ENCODE measurements at places on chromosomes 16 and 17.

GRCh38 chr16:27364493-27365141 lies 37.4 kb upstream of the IL21R start:
- DNase-seq = no peak

DNA sequence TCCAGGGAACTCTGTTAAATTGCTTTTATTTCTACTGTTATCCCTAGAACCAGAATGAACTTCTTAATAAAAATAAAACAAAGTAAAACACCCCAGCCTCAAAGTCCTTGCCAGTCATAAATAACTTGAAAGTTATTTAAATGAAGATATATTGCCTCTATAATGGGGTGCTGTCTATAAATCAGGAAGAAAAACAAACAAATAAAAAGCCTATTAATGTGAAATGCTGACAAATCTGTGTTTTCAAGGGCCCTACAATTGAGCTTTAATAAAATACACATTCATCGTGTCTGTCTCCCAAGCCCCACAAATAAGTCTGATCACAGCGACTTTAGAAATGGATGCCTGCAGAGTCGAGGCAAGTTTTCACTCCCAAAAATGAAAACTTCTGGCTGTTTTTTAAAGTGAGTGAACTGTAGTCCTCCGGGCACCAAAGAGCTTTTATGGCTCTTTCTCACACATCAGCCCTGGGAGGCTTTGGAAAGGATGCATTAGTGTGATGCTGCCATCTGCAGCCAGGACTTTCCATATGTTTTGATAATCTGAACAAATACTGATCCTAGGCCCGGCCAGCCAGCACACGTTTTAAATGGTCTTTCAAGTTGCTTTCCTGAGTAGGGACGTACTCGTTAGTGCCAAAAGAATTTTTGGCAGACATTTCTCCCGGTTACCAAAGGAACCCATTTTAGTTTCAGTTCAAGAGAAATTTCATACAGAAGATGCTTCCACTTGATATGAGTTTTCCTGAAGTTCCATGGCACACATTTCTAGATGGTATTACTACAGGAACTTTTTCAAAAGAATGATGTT lies 16.3 kb downstream of the NACA2 start:
- DNase-seq = peak; percentile 41

- no peak for DNase-seq
Observed at GRCh38 chr17:58370309-58370708, 18.3 kb upstream of the SUPT4H1 start.

GRCh38 chr16:27474041-27474440 lies 72.1 kb downstream of the IL21R start:
- no peak for DNase-seq

DNA sequence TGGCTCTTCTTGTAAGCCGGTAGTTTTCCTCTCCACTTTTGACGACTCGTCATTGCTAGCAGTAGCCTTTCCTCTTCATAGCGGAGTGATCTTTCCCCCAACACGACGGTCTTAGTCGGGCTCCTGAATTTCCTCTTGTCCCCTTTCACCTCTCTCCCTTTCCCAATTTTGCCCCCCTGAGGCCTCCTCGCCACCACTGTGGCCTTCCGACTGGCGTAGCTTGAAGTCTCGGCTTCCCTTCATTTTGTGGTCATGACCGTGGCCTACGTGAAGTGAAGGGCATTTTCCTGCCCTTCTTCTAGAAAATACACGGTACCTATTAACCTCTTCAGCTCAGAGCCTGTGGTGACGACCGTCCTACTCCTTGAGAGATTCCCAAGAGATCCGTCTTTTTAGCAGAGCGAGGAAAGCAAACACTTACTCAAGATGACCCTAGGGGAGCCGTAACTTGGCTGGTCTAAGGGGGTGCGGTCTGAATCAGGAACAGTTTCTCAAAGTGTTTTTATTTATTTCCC lies 787 bp downstream of the PRKAR1A start:
- DNase-seq = peak; percentile 16

- no peak for DNase-seq
Observed at GRCh38 chr17:57557834-57558681, 187.0 kb downstream of the CCDC182 start.

DNA sequence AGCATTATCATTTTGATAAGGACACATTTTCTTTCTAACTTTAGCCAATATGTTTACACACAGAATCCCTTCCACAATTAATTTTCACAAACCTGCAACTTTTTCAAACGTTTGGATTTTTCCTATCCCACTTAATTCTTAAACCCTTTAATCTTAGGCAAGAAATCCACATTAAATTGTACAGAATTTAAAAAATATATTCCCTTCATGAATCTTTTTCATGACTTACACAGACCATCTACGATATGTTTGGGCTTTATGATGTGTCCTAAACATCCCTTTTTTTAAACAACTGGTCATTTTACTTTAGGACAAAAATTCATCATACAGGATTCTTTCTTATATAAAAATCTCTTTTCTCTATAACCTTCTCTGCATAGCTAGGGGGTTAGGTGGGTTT lies 241.5 kb upstream of the CNTNAP4 start:
- no peak for DNase-seq

DNA sequence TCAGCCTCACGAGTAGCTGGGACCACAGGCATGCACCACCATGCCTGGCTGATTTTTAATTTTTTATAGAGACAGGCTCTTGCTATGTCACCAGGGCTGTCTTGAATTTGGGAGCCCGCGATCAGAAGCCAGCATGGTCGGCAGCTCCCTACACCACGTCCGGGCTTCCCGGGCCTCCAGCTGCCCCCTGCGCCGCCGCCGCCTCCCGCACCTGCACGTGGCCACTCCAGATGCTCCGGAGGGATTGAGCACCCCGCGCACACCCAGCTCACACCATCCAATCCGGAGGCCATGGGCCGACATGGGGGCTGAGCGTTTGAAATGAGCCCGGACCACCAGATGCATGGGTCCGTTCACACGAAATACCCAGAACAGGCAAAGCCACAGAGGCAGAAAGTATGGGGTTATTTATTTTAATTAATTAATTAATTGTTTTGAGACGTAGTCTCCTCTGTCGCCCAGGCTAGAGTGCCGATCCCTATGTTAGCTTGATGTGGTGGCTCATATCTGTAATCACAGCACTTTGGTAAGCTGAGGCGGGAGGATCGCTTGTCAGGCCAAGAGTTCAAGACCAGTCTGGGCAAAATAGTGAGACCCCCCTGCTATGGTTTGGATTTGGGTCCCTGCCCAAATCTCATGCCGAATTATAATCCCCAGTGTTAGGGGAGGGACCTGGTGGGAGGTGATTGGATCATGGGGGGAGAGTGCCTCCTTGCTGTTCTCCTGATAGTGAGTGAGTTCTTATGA lies 17.1 kb upstream of the PDXDC1 start:
- no peak for DNase-seq

DNA sequence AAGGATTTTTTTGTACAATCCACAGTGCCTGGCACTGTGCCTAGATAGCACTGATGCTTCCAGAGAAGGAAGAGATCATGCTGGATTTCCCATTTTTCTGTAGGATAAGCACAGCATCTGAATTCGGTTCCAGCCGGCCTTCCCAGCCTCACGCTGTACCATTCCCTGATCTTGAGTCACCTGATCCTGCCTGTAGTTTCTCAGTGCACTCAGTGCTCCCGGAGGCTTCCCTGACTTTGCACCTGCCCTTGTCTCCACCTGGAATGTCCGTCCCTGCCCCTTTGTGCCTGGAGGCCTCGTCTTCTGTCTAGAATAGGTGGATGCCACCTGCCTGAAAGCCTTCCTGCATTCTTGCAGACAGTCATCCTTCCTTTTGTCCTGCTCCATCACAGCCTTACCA lies 179.9 kb downstream of the CCDC182 start:
- no peak for DNase-seq

DNA sequence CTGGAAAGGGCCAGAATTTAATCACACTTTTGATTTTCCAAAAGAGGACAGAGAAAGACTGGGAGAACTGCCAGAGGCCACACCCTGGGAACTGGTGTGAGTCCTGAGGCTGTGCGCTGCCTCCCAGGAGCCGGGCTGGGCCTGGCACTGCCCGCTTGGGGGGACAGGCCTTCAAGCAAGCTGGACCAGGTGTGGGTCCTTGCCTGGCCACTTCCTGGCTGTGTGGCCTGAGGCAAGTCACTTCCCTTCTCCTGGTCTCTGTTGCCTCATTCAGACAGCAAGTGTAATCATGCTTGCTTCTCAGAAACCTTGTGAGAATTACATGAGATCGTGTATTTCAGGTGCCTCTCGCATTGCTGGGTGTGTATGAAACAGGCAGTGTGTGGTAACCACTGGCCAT lies 143.0 kb downstream of the SNX29 start:
- DNase-seq = no peak

DNA sequence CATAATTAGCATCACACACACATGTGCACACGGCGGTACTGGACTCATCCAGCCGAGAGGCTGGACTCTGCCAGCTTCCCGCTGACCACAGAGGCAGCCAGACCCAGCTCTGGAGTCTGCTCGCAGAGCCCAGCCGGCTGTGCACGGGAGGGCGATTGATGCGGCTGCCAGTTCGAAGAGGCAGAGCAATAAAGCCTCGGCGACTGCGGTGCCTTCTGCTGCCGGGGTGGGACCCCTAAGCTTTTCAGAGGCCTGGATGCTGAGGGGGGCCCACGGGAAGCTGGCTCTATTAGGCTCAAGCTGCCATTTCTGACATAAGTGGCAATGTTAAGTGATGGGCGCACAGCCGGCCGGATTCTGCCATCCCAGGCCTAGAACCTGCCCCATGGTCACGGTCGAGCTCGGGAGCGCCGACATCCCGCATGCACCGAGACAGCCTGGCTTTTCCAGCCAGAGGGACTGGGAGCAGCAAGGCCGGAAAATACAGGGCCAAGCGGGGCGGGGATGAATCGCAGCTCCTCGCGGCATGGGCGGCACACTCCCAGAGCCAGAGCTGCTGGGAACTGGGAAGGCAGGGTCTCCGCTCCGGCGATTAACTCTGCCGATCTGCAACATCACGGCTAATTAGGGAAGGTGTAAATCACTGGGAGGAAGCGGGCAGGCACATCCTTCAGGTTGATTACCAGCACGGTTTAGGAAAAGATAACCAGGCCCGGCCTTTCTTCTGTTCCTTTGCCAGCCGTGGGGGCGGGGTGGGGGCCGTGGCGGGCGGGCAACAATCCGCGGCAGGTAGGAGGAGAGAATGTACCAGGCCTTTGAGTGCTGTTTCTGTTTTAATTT lies 57.7 kb downstream of the TBC1D16 start:
- peak; percentile 52 for DNase-seq

DNA sequence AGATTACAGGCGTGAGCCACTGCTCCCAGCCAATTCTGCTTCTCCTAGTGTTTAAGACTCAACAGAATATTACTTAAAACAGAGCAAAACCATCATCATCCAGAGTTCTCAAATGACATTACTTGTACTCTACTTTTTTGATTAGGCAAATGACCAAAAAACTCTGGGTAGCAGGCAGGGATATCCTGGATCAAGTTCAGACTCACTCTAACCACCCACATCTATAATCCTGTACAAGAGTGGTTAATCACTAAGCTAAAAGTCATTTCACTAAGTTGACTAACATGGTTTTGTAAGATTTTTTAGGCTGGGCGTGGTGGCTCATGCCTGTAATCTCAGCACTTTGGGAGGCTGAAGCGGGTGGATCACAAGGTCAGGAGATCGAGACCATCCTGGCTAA lies 6.8 kb downstream of the NAE1 start:
- no peak for DNase-seq

- DNase-seq = no peak
Observed at GRCh38 chr17:75010683-75011400, 1.6 kb upstream of the MRPL58 start.

GRCh38 chr16:85090873-85091521 lies 21.3 kb downstream of the CIBAR2 start:
- no peak for DNase-seq

DNA sequence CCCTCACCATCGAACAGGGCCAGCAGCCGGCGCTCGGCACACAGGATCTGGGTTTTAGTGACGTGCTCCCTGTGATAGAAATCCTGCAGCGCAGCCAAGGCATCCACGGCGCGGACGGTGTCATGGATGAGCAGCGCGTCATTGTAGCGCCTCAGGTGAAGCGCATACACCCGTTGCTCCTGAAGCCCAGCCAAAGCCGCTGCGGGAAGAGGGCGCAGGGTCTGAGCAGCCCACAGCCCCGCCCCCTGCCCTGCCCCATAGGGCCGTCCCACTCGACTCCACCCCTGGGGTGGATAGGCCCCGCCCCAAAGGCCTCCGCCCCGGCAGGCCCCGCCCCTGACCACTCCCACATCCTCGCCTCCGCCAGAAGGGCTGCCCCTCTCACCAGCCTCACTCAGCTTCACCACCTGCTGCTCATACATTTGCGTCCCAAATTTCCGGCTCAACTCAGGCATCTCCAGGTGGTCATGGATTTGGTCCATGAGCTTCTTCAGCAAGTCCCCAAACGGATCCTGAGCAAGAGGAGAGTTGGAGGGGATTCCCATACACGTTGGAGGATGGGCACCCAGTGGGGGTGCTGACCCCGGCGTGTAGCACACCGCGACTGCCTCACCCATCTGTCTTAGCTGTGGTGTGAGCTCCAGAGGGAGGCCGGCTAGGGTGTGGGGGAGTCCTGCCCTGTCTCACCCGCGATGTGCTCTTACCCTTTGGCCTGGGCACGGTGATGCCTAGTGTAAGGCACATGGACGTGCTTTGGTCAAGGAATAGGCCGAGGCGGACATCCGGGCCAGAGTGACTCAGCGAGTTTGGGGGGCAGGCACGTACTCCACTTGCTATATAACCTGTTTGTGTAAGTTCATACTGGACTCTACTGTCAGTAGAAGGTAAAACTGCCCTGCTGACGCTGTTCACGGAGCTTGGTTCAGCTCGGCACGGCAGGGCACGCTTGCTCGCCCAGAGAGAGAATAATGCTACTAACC lies 4.6 kb downstream of the DHX58 start:
- DNase-seq = peak; percentile 75

DNA sequence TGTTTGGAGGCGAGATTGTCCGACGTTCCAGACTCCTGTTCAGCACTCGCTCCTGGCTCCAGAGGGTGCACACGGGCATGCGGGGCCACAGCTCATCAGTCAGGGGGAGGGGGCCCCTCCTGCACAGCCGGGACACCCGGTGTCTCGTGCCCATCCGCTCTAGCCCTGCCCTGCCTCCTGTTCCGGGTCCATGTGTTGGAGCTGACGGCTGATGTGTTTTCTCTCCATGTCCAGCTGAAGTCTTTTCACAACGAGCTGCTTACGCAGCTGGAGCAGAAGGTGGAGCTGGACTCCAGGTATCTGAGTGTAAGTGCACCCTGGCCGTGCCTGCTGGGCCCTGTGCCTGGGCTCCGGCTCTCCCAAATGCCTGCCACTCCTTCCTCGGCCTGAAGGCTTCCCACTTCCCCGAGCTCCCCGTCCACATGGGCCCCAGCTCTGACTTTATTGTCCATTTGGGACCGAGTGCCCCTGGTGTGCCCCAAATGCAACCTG lies 50.5 kb downstream of the BAIAP2 start:
- DNase-seq = no peak

DNA sequence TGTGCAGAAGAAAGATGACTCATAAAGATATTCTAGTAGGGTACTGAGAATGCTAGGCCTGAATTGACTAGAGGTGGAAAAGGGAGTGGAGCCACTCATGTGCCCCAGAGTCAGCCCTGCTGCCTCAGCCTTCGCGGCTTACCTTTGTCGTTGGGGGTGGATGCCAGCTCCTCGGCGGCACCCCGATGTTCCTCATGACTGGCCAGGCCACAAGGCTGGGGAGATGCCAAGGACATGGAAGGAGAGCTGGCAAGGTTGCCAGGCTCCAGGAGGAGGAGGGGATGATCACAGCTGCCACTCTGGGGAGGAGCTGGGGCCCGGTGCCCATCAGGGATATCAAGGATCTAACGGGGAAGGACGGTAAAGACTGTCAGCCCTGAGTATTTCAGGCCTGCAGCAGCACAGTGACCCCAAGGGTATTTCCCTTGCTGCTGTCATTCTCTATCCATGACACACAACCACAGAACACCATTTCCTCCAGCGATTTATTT lies 9.7 kb upstream of the SLC35B1 start:
- DNase-seq = no peak

- no peak for DNase-seq
Observed at GRCh38 chr16:9703731-9704130, 478.5 kb downstream of the GRIN2A start.
